NCI-H524 (cell line): ENCODE measurements at places on chromosomes 16 and 17.

- peak; percentile 98 for DNase-seq
These were observed 4.4 kb upstream of the FBF1 start for GRCh38 chr17:75945211-75945610.

GRCh38 chr16:10675216-10675615 lies 19.5 kb downstream of the TEKT5 start:
- DNase-seq, result no peak

GRCh38 chr17:44932787-44933097 lies 14.8 kb downstream of the KIF18B start:
- no peak for DNase-seq

DNA sequence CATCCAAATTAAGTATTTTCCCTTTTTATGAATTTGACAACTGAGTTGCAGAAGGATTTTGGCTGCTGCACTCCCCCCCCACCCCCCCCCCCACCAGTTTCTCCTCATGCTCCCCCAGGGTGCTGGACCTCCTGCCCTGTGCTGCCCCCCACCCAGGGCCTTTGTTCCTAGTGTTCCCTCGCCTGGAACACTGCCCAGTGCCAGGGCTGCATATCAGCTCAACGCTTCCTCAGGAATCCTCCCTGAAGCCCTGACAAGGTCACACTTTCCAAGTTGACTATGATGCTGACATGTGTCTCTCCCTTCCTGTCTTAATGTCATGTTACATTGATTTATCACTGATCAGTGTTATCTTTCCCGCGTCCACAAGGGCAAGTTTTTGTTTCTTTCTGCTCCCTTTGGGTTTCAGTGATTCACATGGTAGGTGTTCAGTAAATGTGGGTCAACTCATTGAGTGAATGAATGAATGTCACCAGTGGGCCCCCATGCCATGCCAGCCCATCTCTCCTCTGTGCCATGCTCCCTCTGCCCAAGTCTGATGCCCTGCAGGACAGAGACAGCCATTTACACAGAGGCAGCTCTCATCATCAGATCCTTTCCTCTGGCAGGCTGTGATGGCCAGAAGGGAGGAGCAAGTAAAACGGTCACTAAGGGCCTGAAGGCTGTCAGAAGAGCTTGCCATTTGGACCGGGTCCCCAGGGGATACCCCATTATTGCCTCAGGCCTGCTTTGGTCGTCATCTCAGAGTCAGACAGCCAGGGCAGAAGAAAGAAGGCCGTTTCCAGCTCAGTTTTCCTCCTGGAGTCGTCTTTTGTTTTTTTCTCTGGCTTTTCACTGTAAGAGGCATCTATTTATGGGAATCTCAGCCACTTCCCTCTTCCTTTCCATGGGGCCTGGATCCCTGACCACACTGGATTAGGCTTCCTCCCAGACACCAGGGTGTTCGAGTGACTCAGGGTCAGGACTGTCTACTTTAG lies 386.2 kb downstream of the SNX29 start:
- no peak for DNase-seq

- no peak for DNase-seq
These were observed 48.0 kb downstream of the TEKT5 start for GRCh38 chr16:10646581-10647263.

- no peak for DNase-seq
These were observed 14.7 kb upstream of the ZG16 start for GRCh38 chr16:29763326-29763725.

DNA sequence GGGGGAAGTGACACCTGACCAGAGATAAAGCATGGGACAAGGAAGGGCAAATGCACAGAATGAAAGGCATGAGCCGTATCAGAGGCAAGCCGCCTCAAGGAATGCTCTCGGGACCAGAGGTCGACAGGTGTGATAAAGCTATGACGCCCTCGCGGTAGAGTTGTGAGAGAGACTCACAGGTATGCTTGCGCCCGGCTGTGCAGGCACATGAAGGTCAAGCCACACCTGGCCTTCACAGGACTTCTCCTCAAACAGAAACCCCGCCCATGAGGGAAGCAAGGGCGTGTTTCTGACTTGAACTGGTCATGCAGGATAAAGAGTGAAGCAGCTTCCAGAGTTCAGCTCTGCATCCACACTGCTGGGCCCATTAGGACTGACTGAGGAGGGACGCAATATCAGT lies 7.8 kb downstream of the NCBP3 start:
- DNase-seq, result no peak

DNA sequence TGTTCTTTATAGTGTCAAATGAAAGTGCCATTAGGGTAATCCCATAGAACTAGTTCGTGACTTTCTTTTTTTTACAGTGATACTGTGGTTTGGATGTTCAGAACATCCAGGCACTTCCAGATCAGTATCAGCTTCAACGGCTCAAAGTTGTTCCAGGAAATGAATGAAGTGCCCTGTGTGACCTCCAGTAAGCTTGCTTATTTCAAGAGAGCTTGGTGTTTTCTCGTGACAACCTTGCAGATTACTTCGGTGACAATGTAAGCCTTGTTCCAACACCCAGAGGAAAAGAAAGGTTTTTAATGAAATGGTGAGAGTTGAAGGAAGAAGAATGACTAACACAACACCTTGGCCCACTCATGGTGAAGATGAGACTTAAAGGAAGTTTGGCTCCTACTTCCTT lies 16.0 kb upstream of the KCNJ16 start:
- no peak for DNase-seq

DNA sequence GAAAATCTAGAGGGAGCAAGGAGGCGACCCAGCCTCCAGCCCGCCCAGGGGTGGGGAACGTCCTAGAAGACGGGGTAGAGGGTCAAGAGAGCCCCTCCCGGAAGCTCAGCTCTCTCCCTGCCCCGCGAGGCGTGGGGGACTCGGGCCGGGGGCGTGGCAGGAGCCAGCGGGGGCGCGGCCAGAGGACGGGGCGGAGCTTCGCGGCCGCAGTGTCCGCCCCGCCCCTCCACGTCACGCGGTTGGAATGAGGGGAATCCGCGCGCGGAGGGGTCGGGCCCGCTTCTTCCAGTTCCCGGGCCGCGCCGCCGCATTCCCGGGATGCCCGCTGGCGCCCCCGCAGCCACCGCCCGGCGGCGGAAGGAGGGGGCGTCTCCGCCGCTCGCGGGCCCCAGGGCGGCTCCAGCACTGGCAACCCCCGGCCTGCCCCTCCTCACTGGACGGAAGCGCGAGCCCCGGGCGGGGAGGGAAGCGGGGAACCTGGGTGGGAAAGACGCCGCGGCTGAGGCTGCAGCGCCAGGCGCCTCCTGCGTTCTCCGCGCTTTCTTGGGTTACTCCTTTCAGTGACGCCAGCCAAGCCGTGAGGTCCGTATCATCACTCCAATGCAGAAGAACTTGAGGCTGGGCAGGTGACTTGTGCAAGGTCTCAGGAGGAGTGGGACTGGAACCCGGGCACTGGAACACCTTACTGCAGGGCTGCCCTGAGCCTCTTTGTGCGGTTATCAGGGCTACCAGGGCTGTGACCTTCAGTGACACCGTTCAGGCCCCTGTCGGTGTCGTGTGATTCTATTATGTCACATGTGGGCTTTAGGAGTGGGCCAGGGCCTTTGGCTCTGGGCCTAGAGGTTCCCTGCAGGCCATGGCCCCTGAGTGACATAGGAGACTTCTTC lies 4.3 kb downstream of the MYO1C start:
- DNase-seq, result peak; percentile 24

GRCh38 chr16:10613785-10614485 lies 33.5 kb upstream of the EMP2 start:
- no peak for DNase-seq

DNA sequence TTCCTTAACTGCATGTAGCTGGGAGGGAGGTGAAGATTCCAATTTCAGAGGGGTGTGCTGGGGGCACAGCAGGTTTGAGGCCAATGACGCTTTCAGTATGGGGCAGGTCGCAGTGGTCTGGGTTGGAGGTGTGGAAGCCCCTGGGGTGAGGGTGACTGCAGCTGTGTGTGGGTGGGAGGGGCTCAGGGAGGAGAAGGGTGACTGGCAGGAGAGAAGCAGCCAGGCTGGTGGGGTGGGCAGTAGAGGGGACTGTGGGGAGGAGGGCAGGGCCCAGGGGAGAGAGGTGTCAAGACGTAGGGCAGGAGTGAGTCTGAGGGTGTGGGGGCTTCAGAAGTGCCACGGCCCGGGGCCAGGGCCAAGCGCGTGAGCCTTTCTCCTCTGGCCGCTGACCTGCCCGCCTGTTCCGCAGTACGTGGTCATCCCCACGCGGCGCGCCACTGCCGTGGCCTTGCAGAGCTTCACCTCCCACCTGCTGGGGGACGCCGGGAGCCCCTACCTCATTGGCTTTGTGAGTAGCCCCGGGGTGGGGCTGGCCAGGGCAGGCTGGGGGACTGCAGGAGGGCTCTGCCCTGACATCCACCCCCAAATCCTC lies 19.4 kb downstream of the MYBBP1A start:
- no peak for DNase-seq

DNA sequence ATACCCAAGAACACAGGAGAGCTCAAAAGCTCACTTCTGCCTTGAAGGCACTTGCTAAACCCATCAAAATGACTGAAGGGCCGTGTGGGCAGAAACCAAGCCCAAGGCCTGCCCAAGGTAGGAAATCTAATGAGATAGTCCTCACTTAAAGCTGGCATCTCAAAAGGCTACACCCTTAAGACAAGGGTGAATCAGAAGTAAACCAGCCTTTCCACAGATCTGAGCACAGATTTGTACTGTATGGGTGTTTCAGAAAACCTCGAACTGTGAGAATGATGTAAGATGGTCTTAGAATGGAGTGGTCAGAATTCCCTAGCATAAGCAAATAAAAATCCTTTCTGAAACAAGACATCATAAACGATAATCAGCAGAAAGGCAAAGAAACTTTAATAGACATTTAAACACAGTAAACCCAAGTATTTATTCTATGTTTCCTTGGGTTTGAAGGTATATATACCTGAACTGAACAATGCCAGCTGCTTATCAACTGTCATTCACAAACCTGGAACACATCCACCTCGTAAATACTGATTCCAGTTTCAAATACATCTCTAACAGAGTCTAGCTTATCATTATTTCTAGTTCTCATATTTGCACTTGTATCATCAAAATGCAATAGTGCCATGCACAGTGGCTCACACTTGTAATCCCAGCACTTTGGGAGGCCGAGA lies 37.8 kb downstream of the GLG1 start:
- no peak for DNase-seq

GRCh38 chr16:71927383-71927782 lies 32.1 kb downstream of the IST1 start:
- DNase-seq, result no peak

DNA sequence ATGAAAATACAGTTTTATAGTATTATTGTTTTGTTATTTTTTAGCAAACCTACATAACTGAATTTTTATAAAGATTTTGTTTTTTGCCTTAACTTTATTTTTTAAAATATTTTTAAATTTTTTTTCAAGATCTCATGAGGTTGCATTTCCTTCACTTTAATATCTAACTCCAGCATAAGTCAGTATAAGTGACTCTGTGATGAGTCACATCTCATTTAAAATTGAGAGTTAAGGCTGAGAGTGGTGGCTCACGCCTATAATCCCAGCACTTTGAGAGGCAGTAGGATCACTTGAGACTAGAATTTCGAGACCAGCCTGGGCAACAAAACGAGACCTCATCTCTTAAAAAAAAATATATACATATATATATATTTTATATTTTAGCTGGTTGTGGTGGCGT lies 44.0 kb downstream of the NLK start:
- no peak for DNase-seq

- no peak for DNase-seq
These were observed 6.2 kb downstream of the CNP start for GRCh38 chr17:41972571-41973407.

DNA sequence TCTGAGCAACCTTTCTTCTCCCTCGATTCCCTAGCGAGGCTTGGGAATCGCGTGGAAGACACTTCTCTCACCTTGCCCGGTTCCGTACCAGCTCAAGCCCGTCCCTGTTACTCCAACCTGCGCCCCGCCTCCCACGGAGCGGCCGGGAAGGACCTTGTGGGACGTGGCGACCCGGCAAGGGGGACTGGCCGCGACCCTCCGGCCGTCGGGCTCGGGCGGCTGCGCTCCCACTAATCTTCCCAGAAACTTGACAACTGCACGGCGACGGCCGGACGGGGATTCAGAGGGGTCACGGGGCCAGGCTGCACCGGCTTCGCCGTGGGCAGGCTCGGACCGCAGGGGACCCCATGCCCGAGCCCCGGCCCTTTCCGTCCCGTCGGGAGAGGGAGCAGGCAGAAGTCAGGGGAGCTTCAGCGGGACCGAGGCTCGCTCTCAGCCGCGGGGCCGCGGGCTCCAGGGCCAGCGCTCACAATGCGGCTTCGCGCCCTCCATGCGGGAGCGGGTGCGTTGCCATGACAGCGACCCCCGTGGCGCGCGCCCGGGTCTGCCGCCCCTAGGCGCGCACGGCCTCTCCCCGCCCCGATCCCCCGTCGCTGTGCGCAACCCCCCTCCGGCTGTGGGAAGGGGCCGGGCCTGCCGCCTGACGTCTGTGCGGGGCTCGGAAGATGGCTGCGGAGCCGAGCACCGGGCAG lies at the start of gene SGSM2:
SGSM2 (plus strand) TSS at position 650 of the 692 bp plus-strand sequence. CDS start 188 bp downstream, outside the sequence.
- peak; percentile 65 for DNase-seq

DNA sequence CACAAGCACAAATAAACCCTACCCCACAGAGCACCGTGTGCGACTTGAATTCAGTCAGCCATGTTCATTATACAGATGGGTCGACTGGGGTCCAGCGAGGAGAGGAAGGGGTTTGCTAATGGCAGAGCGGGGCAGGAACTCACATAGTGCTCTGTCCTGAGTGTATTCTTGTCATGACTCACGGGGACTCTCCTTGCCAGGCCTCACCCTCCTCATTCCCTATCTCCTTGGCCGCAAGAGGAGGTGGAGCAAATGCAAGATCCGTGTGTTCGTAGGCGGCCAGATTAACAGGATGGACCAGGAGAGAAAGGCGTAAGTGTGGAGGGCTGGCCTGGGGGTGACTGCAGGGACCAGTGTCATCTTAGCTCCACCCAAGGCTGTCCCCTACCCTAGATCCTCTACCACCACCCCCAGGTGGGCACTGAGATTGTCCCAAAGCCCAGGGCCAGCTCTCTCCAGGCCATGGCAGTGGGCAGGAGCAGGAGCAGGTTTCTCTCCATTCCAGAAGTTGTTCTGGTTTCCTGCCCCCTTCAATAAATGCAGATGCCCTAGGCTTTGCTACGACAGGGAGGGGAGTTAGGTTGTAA lies 29.4 kb downstream of the SLC12A3 start:
- DNase-seq, result no peak

GRCh38 chr17:81230043-81230820 lies 7.5 kb upstream of the CEP131 start:
- DNase-seq, result no peak

- DNase-seq, result no peak
These were observed 42.4 kb upstream of the JPH3 start for GRCh38 chr16:87559945-87560344.

GRCh38 chr17:45292696-45293412 lies 24.0 kb downstream of the MAP3K14 start:
- DNase-seq, result peak; percentile 76

- no peak for DNase-seq
These were observed 12.3 kb downstream of the PLXDC1 start for GRCh38 chr17:39139161-39139511.

DNA sequence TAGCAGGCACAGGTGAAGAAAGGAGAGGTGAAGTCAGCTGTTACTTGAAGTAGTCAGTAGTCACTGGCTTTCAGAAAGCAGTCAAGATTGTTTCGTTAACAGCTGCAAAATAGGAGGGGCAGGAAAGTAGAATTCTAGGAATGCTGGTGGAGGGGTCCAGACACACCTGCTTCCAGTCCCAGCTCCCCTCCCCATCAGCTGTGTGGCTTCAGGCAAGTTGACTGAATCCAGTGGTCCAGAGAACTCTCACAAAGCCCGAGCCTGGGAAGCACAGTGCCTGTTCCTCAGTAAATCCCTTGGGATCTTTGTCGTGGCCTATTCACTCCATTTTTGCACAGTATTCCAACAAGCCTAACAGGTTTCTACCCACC lies 4.6 kb upstream of the SOCS1 start:
- DNase-seq, result no peak

- no peak for DNase-seq
These were observed 106.2 kb downstream of the KCNJ12 start for GRCh38 chr17:21482189-21482865.

GRCh38 chr16:50924759-50925545 lies 183.1 kb downstream of the CYLD start:
- no peak for DNase-seq
